Stimulated activated CD4-positive, alpha-beta T cell treated with anti-CD3 and anti-CD28 coated beads, Interleukin-1b, Interleukin-23, amount 100 ng/mL, for 24 hours (primary cell): ENCODE measurements at places on chromosomes 5 and 9.

DNA sequence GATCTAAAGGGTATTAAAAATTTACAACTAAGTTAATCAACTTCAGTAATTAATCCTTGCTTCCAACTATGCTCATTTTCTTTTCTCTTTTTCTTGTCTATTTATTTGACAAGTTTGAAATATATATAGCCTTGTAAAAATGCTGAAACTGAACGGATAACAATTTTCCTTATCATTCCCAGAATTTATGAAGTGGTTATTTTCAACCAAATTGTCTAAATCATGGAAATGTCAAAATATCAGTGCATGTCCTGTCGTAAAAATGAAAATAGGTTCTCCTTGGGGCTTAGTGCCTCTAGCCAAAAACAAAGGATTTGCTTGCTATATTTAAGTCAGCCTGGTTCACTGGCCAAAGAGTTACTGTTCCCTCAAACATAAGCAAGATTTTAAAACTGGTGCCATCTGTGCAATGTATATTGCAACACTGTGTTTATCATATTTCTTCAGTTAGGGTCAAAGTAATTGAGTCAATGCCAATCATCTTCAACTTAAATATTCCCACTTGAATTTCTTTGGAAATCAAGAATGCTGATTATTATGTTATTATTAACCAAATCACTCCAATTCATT, 798.3 kb downstream of the MAT2B start:
- no peak for DNase-seq

DNA sequence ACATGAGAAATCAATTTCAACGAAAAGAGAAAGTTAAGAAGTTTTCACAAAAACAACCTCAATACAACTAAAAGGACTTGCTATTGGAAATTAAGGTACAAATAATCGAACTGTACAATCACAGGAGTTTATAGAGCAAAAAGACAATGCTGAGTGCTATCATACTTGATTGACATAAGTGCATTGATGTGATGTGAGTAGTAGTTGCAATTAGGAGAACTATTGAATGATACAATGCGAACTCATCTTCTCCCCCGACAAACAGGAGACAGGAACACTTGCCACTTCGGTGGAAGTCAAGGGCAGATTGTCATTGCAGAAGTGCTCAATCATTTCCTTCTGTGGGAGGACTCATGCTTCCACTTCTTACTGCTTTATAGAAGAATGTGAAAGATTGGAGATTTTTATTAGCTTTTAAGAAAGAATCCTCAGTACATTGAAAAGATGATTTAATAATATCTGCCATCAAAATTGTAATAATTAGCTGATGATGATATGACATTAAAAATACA, 276.6 kb upstream of the MPDZ start:
- DNase-seq = no peak

GRCh38 chr5:171162596-171162995, 146.5 kb upstream of the TLX3 start:
- DNase-seq = no peak

GRCh38 chr5:142117579-142118151, 9.1 kb downstream of the NDFIP1 start:
- no peak for DNase-seq

- DNase-seq = no peak
Observed at GRCh38 chr5:9401786-9402472, 143.9 kb downstream of the SEMA5A start.

GRCh38 chr9:117092582-117092981, 322.3 kb downstream of the ASTN2 start:
- DNase-seq = no peak

- no peak for DNase-seq
Observed at GRCh38 chr5:36607114-36607571, 737 bp downstream of the SLC1A3 start.

- no peak for DNase-seq
Observed at GRCh38 chr5:172872997-172873491, 39.0 kb downstream of the ERGIC1 start.

GRCh38 chr9:28267351-28267750, 694.1 kb upstream of the C9orf72 start:
- no peak for DNase-seq

- no peak for DNase-seq
Observed at GRCh38 chr5:6260846-6261245, 117.5 kb downstream of the MED10 start.

DNA sequence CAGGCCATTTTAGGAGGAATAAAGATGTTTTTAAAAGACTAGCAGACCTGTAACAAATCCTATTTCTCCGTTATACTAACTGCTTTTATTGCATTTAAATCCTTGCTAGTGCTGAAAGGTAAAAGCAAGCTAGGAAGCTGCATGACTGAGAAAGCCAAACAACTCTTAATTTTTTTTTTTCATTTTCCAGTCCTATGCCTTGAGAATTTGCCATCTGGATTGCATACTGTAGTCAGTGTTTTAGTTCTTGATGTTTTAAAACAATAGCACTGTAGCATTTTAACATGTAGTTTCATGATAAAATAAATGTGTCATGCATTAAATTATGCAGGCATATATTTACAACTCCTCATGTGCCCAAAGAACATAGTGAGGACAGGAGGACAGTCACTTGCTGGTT, 108.4 kb upstream of the FGF10 start:
- no peak for DNase-seq

DNA sequence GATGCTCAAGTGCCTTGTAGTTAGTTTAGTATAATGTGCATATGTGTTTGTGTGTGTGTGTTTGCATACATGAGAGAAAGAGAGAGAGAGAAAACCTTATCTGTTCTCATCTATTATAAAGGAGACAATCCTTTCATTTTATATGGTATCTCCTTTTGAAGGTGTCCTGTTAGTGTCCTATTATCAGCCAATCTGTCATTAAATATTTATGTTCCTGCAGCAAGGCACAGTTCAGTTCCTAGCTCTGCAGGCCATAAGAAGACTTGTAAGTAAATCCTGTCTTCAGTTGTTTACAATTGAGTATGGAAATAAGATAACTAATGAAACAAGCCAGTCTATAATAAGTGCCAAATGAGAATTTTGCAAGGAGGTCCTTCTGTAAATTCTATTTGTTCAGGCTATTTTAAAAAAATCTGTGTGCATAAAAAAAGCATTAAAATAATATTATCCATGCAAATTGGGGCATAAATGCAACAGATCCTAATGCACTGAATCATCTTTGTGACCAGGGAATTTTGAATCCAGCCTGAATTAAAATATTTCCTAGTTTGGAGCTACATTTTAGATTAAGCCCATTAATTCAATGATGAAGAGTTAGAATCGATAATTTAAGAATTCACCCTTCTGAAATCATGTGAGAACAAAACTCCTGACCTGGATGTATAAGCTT, 18.1 kb downstream of the MAP1B start:
- no peak for DNase-seq

- no peak for DNase-seq
Observed at GRCh38 chr5:142568283-142568995, 117.5 kb downstream of the FGF1 start.

GRCh38 chr5:180865981-180866695, 5.1 kb upstream of the ZFP62 start:
- no peak for DNase-seq

- no peak for DNase-seq
Observed at GRCh38 chr5:37494756-37495155, 115.6 kb downstream of the WDR70 start.

DNA sequence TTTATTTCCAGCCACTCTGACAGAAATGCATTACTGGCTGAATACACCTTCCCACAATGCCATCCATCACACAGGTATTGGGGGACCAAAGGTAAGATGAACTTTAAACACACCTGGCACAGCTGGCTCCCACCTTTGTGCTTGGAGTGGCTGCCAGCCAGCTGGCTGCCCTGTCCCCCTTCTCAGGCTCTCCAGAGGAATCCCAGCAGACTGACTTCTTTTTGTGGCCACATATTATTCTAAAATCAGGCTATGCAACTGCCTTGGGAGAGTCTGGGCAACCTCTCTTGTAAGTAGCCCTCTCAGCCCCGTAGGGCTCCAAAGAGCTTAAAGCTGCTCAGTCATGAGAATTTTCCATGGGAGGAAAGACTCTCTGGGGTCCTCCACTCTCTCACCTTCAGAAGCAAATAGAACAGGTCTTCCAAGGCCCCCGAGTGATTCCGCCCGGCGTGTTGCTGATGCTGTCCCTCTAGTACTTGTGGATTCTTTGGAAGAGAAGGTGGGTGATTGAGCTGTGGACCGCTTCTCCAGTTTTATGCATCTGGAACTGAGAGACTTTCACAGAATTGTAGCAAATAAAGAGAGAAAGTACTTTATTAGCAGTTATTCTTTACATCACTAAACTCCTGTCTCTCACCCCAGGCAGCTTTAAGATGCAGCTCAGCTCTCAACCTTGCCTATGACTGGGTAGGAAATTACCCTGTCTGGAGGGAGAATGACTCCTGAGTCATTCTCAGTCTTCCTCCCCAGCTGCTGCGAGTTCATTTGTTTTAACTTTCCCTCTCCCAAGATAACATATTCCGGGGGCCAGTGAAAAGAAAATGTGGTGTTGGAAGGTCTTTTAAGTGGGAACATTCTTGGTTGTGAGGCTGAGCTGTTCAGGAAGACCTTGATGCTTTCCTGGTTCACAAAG, 159.4 kb upstream of the PITX1 start:
- DNase-seq = no peak

- no peak for DNase-seq
Observed at GRCh38 chr5:14873093-14873492, 1.5 kb upstream of the ANKH start.

- no peak for DNase-seq
Observed at GRCh38 chr9:99441829-99442228, 219.7 kb downstream of the SEC61B start.

GRCh38 chr9:133516256-133516960, 8.4 kb downstream of the MYMK start:
- no peak for DNase-seq

- DNase-seq = no peak
Observed at GRCh38 chr5:175663186-175664184, 5.6 kb downstream of the HRH2 start.

- no peak for DNase-seq
Observed at GRCh38 chr9:7234144-7234543, 476.4 kb downstream of the KDM4C start.

- DNase-seq = no peak
Observed at GRCh38 chr9:17611917-17612316, 33.1 kb downstream of the SH3GL2 start.
